ENCODE measurements at places on chromosomes 2 and 18. TPM values are rescaled to one million over a fixed set of nuclear protein-coding genes. Genes with fewer than 3 reads are reported as not detected.

KIAA2012 gene
- total RNA-seq, result not detected

ABCG5 gene
- total RNA-seq, result not detected

VSNL1 gene
- not detected for total RNA-seq

IL18R1 gene
- 83.8 TPM for total RNA-seq

SPATS2L gene
- 44.2 TPM for total RNA-seq

All from T-helper 1 cell treated with Interleukin-12 subunit alpha and Interleukin-12 subunit beta and Interleukin-4 antibody, amounts not matched to agents 30 ng/mL and 1 ng/mL, for 36 hours (primary cell).